Stimulated activated CD4-positive, alpha-beta T cell treated with anti-CD3 and anti-CD28 coated beads, Interleukin-4, amount 100 ng/mL, for 1 hour (primary cell): ENCODE measurements at places on chromosomes 3 and 15.

GRCh38 chr15:25249236-25250010 lies 189.4 kb downstream of the UBE3A start:
- no peak for DNase-seq

DNA sequence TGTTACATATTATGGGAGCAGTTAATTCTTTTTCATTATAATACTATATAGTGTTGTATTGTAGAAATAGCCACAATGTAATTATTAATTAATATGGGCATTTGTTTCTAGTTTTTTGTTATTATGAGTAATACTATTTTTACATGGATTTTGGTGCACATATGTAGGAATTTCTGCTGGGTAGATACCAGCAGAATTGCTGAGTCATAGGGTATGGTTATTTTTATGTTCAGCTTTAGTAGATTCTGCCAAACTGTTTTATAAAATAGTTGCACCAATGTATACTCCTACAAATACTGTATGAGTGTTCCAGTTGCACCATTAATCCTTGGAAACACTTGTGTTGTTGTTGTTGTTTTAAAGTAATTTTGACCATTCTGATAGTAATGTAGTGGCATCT lies 91.5 kb downstream of the SH3GL3 start:
- DNase-seq = no peak

DNA sequence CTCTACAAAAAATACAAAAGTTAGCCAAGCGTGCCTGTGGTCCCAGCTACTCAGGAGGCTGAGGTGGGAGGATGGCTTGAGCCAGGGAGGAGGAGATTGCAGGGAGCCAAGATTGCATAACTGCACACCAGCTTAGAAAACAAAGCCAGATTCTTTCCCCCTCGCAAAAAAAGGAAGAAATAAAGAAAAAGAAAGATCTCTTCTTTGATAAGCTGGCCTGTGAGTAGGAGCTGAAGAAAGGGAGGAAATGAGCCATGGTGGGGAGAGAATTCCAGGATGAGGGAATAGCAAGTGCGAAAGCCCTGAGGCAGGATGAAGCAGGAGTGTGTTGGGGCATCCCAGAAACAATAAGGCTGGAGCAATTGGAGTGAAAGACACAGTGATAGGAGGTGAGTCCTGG lies 24.5 kb upstream of the TOP2B start:
- DNase-seq = no peak

DNA sequence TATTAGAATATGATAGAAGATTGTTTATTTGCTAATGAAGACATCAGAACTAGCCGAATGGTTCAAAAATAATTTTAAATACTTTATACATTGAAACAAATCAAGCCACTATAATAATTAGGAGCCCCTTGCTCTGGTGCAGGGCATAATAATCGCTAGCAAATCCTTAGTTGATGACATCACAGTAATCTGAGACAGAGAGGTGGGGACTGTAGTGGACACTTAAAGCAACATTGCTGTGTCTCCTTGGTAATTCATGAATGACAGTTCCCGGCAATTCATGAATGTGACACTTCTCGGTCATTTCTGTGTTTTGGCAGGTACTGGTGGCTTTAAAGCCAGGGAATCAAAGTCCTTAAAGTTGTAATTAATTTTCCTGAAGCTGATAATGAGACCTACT lies 114.3 kb downstream of the PPM1L start:
- DNase-seq = no peak

GRCh38 chr3:22959593-22959992 lies 243.5 kb upstream of the UBE2E2 start:
- DNase-seq = no peak

DNA sequence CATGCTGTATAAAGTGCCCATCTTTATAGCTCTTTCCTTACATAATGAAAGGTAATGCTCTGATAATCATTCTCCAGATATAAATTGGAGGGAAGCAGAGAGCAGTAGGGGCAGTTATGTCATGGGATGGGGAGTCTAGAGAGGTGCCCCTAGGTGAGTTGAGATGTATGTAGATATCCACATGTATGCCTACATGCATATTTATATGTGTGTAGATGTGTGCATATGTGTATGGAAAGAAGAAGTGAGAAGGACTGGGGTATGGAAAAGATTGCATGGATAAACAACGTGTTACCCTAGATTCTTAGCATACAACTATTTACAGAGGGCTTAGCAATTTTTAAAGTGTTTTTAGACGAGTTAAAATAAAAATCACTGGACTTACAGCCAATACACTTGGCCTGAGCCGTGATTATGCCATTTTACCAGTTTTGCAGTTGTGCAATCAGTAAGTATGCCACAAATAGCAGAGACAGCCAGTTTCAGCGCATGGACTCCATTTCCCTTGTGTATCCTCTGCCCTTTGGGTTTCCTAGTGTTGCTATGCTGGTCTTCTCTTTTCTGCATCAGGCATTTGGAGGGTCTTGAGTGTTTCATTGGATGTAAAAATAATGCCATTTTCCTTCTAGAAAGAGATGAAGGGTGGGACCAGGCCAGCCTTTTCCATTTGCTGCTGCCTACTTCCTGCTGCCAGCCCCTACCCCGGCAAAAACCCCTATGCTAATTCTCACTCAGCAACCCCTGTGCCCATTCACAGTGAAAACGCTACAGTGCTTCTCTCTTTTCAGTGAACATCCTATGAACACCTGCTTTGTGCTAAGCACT lies 199.4 kb upstream of the NR2E3 start:
- no peak for DNase-seq

GRCh38 chr3:111539351-111540331 lies 2.4 kb upstream of the CD96 start:
- DNase-seq = peak; percentile 61

DNA sequence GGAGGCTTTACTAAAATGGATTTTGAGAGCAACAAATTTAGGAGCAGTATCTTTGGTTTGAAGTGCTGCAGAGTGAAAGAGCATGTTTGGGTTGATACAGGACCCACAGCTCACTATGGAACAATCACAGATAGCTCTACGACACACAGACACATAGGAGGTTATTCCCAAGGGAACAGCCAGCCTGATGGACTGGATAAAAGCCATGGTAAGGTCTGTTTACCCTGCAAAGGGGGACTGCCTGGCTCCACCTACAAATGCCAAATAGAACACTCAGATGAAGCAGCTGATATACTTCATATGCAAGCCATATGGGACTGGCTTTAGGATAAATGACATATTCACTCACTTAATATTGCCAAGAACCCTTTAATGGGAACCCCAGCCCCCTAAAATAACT lies 75.4 kb downstream of the CDC25A start:
- no peak for DNase-seq

- no peak for DNase-seq
Observed at GRCh38 chr15:37823601-37824275, 110.7 kb upstream of the TMCO5A start.
